ENCODE measurements at places on chromosomes 1 and 21.

GRCh38 chr1:187566354-187566753 lies 737.6 kb downstream of the PLA2G4A start:
- no peak for DNase-seq

DNA sequence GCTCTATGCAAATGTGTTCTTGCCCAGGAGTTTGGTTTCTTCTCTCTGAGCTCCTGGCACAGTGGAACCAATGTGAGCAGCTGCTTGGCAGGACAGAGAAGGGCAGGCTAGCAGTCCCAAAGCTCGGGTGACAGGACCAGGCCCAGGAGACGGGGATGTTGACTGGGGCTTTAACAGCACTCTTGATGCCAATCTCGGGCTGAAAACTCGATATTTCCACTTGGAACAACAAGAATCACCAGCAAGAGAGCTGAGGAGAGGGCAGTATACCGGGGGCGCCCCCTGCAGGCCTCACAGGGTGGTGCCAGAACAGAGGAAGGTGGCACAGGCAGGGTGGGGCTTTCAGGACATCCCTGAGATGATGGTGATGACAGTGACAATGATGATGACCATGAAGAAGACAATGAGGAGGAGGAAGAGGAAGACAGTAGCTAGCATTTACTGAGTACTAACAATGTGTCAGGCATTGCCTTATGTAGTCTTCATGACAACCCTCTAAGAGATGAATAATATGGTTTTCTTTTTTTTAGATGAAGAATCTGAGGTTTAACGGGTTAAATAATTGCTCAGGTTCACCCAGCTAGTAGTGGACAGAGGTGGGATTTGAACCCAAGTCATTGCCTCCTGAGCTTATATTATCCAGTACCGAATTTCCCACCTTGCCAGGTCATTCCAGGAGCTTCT lies 2.7 kb upstream of the KCNJ9 start:
- DNase-seq: peak; percentile 23

DNA sequence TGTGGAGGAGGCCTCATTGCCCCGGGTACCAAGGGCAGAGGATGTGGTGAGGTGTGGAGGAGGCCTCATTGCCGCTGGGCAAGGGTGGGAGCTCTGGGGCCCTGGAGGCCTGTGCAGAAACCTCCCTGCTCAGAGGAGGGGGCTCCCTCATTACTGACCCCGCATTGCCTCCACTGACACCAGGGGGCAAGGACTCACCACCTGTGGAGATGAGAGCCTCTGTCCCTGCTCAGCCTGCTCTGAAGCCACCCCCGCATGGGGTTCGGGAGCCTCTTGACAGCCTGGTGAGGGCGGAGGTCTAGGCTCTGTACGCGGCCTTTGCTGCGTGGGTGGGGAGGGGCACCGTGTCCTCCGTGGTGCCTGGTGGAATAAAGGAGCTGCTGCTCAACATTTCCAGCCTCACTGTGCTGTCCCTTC lies 95.0 kb upstream of the COL6A1 start:
- DNase-seq: no peak

DNA sequence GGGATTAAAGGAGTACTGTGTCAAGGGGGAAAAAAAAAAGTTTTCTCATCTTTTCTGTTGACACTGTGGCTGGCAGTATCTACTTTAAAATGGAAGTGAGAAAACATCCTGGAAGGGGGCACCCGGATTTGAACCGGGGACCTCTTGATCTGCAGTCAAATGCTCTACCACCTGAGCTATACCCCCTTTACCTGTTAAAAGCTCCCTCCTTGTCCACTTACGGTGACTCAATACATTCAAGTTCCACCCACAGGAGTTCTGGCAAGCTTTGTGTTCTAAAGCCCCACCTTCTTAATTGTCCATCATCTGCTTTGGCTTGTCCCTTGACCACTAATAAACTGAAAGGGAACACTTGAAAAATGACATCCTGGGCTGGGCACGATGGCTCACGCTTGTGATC lies 68.2 kb downstream of the FNBP1L start:
- peak; percentile 68 for DNase-seq

DNA sequence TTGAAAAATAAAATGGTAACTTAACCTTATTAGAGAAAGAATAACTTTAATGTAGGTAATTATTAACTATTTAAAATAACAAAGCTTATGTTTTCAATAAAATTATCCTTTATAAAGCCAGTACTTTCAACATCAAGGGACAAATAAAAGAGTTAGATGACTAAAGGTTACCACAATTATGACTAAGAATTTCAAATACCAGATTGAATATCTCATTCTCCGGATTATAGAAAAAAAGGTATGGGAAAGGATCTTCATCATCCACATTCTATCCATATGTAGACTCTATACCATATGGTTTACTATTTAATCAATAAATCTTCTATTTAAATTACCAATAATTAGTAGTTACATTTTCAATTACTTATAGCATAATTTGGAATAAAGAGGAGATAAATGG lies 62.8 kb downstream of the TOR3A start:
- DNase-seq: no peak

GRCh38 chr1:8456991-8457390 lies 139.1 kb downstream of the SLC45A1 start:
- no peak for DNase-seq

- no peak for DNase-seq
Measured at GRCh38 chr21:40835184-40835694, 11.7 kb downstream of the DSCAM start.

GRCh38 chr1:86866665-86867064 lies 47.3 kb downstream of the SELENOF start:
- DNase-seq: no peak

DNA sequence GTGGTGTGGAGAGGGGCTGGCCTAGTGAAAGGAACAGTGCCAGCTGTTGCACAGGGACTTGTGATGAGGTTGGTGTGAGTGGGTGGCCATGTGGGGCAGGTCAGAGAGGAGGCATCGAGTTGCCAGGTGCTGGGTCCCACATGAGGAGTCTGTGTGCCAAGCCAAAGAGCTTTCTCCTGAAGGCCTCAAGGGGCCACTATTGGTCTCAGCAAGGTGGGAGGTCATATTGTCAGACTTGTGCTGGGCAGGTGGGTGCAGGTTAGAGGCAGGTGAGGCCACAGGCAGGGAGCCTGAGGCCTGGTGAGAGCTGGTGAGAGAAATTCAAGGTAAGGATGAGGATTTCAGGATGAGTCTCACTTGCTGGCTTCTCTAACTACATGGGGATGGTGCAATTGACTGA lies 256.8 kb downstream of the DISC1 start:
- DNase-seq: no peak

- DNase-seq: no peak
Measured at GRCh38 chr1:111948209-111949171, 41.0 kb downstream of the KCND3 start.

- DNase-seq: no peak
Measured at GRCh38 chr1:87197156-87197555, 131.5 kb upstream of the LMO4 start.

- no peak for DNase-seq
Measured at GRCh38 chr1:4784761-4785160, 130.4 kb downstream of the AJAP1 start.

DNA sequence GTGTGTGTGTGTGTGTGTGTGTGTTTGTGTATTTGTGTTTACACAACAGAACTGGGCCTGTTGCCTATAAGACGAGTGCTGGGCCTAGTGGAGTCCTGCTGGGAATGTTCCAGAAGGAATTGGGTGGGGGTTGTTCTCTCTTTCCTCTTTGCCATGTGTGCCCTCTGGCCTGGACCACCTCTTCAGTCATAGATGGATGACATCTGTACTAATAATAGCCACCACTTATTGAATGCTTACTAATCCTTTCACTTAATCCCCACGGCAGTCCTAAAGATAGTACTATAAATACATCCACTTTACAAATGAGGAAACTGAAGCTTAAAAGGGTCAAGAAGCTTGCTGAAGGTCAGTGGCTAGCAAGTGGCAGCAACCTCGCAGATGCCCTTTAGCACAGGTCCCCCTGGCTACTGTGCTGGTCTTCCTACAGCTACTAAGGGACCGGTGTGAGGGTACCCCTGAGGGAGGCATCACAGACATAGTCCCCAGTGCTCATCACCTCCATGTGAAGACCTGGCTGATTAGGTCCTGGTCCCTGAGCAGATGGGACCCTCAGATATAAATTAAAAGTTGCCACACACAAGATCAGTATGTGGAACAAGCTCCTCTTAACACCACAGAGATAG lies 55.2 kb upstream of the KIF1B start:
- no peak for DNase-seq

- no peak for DNase-seq
Measured at GRCh38 chr1:199054694-199055093, 415.9 kb downstream of the PTPRC start.

Data from HCT116 (cell line).